Stimulated activated naive B cell treated with anti-CD40 and anti-IgM and Interleukin-4, amounts not matched to agents 10 μg/mL and 1 μg/mL and 100 μg/mL, for 72 hours (primary cell): ENCODE measurements at places on chromosomes 12 and 14.
A peak's percentile ranks its signal among the peaks of the same experiment; 100 is the strongest.

DNA sequence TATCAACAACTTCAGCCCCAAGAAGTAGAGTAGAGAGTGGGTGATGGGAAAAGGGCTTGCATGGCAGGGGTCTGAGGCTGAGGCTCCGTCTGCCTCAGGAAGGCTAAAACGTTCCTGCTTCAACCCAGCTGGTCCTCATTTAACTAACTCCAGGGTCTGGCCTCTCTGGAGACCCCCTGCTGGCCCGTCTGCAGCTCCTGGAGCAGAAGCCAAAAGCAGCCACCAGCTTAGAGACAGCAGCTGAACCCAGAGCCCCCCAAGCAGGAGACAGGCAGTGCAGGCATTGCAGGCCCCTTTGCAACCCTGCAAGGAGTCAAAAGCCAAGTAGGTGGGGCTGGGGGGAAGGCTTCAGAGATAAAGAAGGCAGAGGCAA, 25.1 kb upstream of the LTBP2 start:
- H3K27ac ChIP-seq = no peak overlapping the region
- no peak overlapping the region for H3K4me3 ChIP-seq
- DNase-seq = no peak
- H3K4me1 ChIP-seq = no peaks in the 10 kb centered on the region
- peaks cover 6% of the 10 kb centered on the region for H3K27me3 ChIP-seq
- H3K36me3 ChIP-seq = no peaks in the 10 kb centered on the region

GRCh38 chr14:69107407-69108003, 45.4 kb downstream of the DCAF5 start:
- H3K36me3 ChIP-seq = peaks cover 27% of the 10 kb centered on the region
- no peak overlapping the region for H3K4me3 ChIP-seq
- no peaks in the 10 kb centered on the region for H3K27me3 ChIP-seq
- DNase-seq = peak; percentile 5
- no peak overlapping the region for H3K27ac ChIP-seq
- H3K4me1 ChIP-seq = no peaks in the 10 kb centered on the region

DNA sequence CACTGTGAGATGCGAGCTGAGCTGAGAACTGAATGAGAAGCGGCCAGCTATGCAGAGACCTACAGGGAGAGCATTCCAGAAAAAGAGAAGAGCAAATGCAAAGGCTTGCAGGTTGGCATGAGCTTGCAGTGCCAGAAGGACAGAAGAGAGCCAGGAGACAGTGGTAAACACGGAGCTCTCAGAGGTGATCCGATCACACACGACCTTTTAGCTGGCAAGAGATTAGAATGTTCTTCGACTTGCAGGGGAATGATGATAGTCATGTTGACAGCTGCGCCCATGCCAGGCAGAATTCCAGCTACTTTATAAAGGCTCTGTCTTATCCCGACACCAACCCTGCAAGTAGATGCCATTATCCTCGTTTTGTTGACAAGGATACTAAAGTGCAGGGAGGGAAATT, 256.8 kb downstream of the VRK1 start:
- no peak for DNase-seq
- no peaks in the 10 kb centered on the region for H3K4me1 ChIP-seq
- H3K4me3 ChIP-seq = no peak overlapping the region
- no peak overlapping the region for H3K27ac ChIP-seq

DNA sequence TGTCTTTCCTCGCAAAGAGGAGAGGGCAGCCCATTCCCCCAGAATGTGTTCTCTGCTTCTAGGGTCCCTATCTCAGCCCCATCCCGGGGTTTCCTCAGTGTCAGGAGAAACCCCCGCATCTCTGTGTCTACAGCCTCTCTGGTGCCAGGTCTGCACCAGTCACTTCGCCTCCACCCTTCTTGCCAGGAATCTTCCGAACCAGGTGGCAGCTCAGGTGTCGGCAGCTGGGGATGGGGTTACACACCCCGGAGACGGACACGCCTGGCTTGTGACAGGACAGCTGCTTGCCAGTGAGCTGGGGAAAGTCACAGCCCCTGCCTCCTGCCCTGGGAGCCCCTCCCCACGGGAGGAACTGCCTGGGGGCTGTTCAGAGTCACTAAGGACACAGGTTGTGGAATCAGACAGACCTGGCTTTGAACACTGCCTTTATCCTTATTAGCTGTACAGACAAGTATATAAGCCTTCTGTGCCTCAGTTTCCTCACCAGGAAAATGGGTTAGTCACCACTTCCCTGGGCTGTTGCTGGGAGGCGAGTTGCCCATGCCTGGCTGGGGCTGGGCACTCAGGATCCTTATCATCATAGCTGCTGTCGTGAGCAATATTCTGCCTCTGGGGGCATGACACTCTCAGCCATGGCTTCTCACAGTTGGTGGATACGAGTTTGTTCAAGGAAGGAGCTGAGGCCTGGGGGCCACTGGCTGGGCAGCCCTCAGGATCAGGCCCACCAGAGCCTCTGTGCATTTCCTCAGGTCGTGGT, 10.8 kb downstream of the HIP1R start:
- no peaks in the 10 kb centered on the region for H3K27me3 ChIP-seq
- peak overlapping the region; percentile 25 for H3K27ac ChIP-seq
- H3K4me3 ChIP-seq = no peak overlapping the region
- peaks cover 17% of the 10 kb centered on the region for H3K36me3 ChIP-seq
- H3K4me1 ChIP-seq = peaks cover 34% of the 10 kb centered on the region

DNA sequence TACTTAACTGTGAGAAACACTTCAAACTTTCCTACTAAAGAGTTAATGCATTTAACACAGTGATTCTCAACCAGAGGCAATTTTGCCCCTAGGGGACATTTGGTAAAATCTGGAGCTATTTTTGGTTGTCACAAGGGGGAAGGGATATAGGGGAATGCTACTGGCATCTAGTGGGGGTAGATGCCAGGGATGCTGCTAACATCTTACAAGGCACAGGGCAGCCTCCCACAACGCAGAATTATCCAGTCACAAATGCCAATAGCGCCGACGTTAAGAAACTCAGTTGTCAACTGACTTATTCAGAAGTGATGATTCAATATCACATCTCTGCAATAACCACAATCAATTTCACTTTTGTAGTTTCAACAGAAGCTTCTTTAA, 2.0 kb downstream of the EEA1 start:
- peaks cover 31% of the 10 kb centered on the region for H3K4me1 ChIP-seq
- H3K27ac ChIP-seq = peak overlapping the region; percentile 97
- no peaks in the 10 kb centered on the region for H3K27me3 ChIP-seq
- peak; percentile 29 for DNase-seq
- peak overlapping the region; percentile 91 for H3K4me3 ChIP-seq
